ENCODE measurements at places on chromosomes 2 and 18.

GRCh38 chr2:234467289-234467688 is 29.6 kb downstream of the ARL4C start:
- peak; percentile 26 for DNase-seq

DNA sequence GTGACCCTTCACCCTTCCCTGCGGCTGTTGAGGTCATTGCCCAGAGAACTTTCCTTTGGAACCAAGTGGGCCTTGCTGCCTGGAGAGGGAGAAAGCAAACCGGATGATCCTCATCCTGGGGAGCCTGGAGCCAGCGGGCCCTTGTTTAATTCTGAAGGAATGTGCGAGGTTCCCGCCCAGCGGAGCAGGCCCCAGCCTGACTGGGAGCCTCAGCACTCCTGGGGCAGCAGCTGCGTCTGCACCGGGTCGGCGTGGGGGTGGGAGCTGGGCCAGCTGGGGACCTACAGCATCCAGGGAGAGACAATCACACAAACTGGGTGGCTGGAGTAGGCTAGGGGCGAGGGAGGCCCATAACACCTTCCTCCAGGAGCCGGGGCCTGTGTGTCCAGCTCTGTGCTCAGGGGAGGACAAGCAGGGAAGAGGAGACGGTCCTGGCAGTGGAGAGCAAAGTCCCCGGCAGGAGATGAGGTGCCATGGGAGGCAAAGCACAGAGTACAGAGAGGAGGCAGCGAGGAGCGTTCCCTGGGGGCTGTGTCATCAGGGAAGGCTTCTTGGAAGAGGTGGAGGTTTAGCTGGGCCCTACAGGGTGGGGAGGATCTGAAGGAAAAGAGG is 61.9 kb upstream of the HAAO start:
- no peak for DNase-seq

DNA sequence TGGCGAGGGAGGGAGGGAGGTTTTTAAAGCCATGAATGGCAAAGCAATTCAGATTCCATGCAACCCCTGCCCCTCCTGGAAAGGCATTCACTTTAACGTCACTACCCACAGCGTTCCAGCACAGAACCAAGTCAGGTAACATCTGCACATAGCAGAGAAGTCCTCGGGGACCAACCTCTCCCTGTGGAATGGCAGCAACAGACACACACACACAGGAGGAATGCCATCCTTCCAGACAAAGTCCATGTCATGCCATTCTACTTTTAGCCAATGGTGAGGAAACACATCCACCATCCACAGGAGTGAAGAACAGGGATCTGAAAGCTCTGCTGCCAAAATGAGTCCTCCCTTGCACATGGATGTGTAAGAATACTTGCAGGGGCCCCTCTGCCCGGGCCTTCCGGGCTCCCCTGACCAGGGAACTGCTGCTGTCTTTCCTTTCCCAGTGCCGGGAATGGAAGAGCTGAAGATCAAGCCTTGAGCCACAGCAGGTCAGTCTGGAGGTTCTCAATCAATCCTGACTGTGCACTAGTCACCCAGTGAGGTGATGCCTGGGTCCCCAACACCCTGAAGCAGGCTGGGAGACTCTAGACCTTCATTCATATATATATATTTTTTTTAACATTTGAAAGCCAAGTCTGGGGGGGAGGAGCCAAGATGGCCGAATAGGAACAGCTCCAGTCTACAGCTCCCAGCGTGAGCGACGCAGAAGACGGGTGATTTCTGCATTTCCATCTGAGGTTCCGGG is 63.7 kb downstream of the UXS1 start:
- DNase-seq = no peak

GRCh38 chr2:768451-768850 is 91.2 kb upstream of the TMEM18 start:
- DNase-seq = no peak

DNA sequence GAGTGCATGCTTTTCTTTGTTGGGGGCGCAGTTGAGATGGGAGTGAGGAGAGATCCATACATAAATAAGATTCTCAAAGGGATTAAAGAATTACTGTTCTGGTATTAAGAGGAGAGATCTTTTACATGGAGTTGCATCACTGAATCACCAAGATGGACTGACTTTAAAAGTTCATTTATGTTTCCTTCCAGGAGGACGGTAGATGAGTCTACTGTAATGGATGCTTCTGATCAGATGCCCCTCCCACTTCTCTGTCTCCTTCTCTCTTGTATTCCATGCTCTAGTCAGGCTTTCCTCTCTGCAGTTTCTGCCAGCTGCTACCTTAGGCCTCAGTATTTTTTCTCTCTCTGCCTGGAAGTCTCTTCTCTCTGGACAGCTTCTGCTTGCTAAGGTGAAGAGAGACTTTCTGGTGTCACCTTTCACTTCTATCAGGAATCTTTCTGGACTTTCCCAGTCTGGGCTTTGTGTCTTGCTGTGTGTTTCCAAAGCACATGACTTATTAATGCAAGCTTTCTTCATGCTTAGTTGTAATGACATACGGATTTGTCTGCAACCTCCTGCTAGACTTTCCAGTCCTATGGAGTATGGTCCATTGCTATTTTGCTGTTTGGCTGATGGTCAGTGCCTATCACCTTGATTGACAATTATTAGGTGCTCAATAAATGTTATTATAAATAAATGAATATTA is 23.6 kb downstream of the FAM171B start:
- DNase-seq = no peak

DNA sequence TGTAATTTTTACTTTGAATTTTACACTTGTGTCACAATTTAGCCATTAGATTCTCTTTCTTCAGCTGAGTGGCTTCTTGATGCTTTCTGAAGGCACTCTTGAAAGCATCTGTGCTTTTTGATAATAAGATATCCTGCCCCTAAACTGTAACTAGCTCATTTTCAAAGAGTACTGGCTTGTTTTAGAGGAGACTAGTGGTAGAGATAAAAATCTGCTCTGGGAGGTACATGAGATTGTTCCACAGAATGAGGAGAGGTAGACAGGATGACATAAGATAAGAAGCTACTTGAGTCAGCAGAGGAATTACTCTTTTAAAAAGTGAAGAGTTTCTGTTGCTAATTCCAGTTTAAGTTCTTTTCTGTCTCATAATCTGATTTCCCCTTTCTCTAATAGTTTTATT is 10.6 kb downstream of the PLEKHB2 start:
- DNase-seq = no peak
